Right cardiac atrium (tissue), 5 donors: ENCODE measurements at places on chromosomes 7 and 10. TPM values are rescaled to one million over a fixed set of nuclear protein-coding genes. Genes with fewer than 3 reads are reported as not detected.

DNA sequence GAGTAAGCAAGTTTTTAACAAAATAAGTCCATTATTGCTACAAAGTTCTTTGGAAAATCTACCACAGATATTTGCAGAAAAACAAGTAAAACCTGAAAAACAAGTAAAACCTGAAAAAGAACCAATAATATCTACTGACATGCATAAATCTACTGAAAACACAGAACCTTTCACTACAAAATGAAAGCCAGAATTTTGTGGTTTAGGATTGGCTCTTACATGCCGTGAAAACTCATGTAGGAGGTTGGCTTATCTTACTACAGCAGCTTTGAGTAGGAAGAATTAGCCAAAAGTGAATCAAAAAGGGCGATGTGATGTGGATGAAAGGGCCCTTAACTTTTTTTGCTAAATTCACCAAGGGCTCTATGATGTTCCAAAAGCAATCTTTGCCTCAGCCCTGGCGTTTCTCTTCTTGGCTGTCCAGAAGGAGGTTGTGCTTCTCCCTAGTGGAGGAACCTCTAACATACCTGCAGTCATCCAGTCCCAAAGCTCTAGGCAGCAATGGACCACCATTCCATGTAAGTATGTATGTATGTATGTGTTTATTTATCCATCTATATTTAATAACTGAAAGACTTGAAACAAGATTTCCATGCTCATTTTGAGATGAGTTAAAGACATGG lies 93.5 kb upstream of the ZNF804B start:
- DNase-seq: no peak

DNA sequence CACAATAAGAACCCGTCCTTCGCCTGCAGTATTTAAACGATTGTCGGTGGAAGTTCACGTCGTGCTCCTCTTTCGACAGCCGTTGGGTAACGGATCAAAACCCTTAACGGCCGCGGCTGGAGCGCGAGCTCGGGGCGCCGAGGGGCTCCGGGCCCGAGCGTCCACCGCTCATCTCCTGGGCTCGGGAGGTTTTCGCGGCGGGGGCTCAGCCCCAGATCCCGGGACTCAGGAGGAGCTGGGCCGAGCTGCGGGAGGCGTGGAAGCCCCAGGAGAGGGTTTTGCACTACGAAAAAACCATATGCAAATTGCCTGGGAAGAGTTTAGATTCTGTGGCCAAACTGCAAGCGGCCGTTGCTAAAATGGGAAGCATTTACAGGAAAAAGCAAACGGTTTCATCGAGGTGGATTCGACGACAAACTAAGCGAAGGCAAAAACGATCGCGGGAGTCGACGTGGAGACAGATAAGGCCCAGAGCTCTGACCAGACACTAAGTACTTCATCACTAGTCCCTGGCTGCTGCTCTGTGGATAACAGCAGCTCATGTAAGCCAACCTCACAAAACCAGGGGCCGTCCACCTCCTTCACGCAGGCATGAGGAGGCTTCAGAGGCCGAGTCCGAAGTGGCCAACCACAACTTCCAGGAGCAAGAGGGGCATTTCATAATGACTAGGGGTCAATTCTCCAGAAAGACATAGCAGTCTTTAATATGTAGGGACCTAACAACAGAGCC lies 129.7 kb downstream of the MARCHF5 start:
- DNase-seq: no peak

DNA sequence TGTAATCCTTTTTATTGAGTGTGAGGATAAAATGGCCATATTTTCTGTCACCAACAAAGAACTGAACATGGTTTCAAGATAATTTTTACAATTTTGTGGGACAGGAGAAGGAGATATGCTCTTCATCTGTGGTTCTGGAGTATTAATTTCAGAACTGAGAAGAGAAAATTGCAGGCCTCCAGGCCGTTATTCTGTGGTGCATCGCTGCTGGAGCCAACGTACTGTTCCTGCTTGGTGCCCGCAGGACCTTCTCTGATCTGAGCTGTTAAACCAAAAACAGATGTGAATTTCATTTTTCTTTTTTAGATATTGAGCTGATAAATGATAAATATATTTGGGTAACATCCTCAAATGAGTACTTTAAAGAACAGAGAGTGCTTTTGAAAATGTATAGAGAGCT lies 63.9 kb downstream of the IKZF1 start:
- DNase-seq: no peak

DNA sequence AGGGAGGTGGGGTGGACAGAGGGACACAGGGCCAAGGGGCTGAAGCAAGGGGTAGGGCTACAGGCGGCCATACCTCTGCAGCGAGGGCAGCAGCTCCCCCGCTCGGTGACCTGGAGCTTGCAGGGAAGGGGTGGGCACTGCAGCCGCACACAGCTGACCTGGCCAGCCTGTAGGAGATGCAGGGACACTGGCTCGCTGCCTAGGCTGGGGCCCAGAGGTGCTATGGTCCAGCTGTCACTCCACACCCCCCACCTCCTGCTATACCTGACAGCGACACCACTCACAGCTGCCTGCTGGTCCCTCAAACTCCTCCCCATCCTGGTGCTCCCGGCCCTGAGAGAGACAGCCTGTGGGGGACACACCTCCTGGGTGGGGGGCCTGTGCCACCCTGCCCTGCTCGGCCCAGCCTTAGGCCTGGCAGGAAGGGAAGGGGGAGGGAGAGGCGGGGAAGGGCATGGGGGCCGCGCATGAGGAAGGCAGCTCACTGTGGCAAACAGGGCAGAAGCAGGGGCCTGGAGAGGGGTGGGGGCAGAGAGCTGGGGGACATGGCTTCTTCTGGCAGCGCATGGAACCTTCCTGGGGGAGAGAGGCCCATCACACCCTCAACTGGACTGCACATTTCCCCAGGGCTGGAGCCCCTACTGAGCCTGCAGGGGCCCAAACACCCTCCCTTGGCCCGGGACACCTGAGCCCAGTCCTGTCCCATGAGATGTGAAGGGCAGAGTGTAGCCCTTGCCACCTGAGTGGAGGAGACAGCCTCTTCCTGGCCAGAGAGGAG lies 23.9 kb downstream of the ATP6V1F start:
- no peak for DNase-seq

The IFIT5 gene
- polyA plus RNA-seq: 9.2 TPM

DNA sequence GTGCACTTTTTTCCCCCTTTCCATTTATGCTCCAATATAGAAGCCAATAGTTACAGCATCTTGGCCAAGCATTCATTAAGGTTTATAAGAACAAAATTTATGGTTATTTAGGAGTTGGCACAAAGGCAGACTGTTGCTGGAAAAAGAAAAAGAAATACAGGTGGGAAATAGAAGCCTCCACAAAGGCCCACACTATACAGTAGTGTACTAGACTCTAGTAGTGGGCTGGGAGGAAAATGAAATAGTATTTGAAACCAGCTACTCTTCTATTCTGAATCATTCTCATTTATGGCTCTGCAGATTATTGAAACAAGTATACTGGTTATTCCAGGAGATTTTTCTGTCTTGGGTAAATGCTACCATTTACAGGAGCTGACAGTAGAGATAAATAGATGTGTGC lies 80.9 kb upstream of the CDK6 start:
- DNase-seq: no peak

DNA sequence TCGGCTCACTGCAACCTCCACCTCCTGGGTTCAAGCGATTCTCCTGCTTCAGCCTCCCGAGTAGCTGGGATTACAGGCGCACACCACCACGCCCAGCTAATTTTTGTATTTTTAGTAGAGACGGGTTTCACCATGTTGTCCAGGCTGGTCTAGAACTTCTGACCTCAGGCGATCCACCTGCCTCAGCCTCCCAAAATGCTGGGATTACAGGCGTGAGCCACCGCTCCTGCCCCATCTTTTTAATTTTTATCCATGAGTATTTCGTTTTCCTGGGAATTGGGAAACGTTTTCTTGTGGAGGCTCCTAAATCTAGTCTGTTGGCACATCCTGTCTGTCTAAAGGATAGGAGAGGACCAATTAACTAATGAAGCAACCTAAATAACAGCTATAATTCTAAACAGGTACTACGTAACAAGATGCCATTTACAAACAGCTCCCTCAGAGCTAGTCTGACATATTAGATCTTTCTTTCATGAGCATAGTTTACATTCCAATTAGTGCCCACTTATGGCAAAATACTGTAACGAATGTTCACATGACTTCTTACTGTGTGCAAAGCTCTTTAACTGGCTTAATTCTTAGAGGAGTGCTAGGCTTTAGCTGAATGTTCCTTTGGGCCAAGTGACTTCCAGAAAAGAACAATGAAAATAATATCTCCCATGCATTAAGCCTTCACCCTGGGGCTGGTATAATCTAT lies 151.0 kb upstream of the YAE1 start:
- no peak for DNase-seq

GRCh38 chr7:26153241-26153822 lies 1.3 kb downstream of the NFE2L3 start:
- no peak for DNase-seq

The OR2A2 gene
- not detected for polyA plus RNA-seq

The SPRN gene
- polyA plus RNA-seq: 0.11 TPM

The H2BK1 gene
- polyA plus RNA-seq: not detected

DNA sequence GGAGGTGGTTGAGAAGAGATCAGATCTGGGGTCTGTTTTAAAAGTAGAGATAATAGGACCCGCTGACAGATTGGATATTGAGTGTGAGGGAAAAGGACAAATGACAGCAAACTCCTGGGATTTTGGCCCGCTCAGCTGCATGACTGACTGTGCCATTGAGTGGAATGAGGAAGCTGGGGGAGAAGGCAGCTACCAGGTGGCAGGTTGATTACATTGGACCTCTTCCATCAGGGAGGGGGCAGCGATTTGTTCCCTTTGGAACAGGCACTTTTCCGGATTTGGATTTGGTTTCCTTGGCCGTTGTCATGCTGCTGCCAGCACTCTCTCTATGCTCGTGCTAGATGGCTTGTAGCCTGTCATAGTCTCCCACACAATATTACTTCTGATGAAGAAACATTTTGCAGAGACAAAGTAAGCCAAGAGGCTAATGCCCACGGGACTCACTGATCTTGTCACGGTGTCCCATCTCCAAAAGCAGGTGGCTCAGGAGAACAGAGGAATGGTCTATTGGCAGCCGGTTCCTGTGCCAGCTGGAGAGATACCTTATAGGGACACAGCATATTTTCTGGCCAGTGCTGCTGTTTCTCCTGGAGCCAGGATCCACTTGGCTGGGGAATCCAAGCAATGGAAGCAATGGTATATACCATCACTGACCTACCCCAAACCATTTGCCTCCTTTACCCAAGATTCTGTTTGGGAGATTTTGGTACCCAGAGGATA lies 69.1 kb upstream of the WAC start:
- no peak for DNase-seq

The DEPP1 gene
- polyA plus RNA-seq: 32.5 TPM

DNA sequence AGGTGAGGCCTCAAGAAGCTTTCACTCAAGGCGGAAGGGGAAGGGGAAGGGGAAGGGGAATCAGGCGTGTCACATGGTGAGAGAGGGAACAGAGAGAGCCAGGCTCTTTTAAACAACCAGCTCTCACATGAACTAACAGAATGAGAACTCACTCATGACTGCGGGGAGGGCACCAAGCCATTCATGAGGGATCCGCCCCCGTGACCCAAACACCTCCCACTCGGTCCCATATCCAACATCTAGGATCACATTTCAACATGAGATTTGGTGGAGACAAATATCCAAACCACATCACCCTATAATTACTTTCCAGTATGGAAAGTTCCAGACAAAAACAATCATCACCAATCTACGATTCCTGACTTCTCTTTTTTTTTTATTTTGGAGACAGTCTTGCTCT lies 22.9 kb downstream of the HIP1 start:
- no peak for DNase-seq

- DNase-seq: no peak
These were observed 34.5 kb upstream of the RHOBTB1 start for GRCh38 chr10:60978287-60979115.
